ENCODE measurements at places on chromosomes 16 and 17.

DNA sequence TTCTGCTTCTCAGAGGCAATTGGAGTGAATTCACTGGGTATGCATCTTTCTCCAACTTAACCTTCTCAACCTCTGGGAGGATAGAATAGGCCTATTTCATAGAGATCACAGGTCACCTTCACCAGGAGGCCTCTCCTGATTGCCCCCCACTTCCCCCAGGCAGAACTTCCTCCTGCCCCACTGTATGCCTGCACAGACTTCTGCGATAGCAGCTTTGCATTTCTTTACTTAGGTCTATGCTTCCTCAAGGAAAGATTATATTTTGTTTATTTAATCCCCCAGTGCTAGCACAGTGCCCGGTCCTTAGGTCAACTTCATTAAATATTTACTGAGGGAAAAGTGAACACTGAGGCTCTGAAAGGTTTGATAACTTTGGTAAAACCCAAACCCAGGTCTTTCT is 19.9 kb downstream of the MYO18A start:
- DNase-seq: no peak

DNA sequence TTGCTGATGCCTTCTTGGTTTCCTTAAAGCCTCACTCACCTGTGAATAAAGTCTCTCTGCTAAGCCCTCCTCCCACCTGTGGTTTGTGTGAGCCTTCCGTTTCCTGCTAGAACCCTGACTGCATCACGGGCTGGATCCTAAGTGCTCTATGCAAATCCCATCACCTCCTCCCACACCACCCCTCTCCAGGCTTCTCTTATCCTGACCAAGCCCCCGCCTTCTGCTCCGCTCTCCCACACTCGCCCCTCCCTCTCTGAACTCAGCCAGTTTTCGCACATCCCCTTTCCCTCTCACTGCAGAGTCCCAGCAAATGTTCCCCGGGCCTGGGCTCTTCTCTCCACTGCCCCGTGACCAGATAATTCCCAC is 51.8 kb downstream of the PIMREG start:
- DNase-seq: no peak

- DNase-seq: no peak
Measured at GRCh38 chr17:4810696-4811290, 3.8 kb downstream of the PLD2 start.

- DNase-seq: no peak
Measured at GRCh38 chr17:75526555-75527270, 1.2 kb downstream of the LLGL2 start.

- DNase-seq: no peak
Measured at GRCh38 chr16:15502041-15502725, 67.8 kb downstream of the BMERB1 start.

- no peak for DNase-seq
Measured at GRCh38 chr17:65772989-65773388, 211.5 kb upstream of the AXIN2 start.

- no peak for DNase-seq
Measured at GRCh38 chr17:78661093-78661770, 84.0 kb upstream of the DNAH17 start.

GRCh38 chr17:18950346-18950745 is 1.6 kb upstream of the SLC5A10 start:
- no peak for DNase-seq

- DNase-seq: no peak
Measured at GRCh38 chr17:47223007-47223406, 13.9 kb downstream of the MYL4 start.

- peak; percentile 71 for DNase-seq
Measured at GRCh38 chr16:29007730-29008593, 23.1 kb downstream of the LAT start.

DNA sequence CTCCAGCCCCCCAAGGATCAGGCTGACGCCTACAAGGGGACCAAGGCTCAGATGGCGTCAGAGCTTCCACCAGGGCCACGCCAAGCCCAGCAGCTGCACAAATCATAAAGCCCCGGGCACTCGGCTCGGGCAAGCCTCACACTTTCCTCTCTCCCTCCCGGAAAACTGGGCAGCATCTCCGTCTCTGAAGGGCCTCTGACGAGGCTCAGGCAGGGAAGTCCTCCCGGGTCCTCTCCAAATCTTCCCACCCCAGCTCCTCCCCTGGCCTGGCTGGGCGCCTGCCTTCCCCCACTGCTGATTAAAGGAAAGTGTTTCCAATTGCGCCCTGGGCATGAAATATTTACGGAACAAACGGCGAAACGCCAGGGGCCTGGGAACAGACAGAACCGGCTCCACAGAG is 38.5 kb downstream of the PIEZO1 start:
- DNase-seq: no peak

- DNase-seq: no peak
Measured at GRCh38 chr16:24822542-24822941, 23.2 kb upstream of the SLC5A11 start.

- no peak for DNase-seq
Measured at GRCh38 chr16:63185235-63185780, 1149.1 kb upstream of the CDH8 start.

- no peak for DNase-seq
Measured at GRCh38 chr16:75251280-75252048, at the start of gene BCAR1. Gene BCAR1 (minus strand): TSS chr16:75251624. CDS start chr16:75251482, 142 bp downstream.

DNA sequence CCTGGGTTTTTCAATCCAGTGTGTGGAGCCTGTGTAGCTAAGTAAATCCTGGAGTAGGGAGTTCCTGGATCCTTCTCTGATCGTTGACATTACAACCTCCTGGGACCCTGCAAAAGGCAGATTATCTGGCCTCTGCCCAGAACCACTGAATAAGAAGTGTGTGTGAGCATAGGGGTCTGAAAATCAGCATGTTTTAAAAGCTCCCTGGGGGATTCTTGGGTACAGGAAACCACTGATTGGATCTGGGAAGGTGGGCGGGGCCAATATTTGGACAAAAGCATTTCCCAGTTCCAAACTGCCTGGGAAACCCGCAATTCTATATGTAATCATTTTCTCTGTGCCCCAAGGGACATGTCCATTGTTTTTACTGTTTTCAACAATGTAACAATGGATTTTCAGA is 27.2 kb upstream of the BEAN1 start:
- no peak for DNase-seq

- no peak for DNase-seq
Measured at GRCh38 chr17:30550512-30551273, 73.5 kb downstream of the GOSR1 start.

DNA sequence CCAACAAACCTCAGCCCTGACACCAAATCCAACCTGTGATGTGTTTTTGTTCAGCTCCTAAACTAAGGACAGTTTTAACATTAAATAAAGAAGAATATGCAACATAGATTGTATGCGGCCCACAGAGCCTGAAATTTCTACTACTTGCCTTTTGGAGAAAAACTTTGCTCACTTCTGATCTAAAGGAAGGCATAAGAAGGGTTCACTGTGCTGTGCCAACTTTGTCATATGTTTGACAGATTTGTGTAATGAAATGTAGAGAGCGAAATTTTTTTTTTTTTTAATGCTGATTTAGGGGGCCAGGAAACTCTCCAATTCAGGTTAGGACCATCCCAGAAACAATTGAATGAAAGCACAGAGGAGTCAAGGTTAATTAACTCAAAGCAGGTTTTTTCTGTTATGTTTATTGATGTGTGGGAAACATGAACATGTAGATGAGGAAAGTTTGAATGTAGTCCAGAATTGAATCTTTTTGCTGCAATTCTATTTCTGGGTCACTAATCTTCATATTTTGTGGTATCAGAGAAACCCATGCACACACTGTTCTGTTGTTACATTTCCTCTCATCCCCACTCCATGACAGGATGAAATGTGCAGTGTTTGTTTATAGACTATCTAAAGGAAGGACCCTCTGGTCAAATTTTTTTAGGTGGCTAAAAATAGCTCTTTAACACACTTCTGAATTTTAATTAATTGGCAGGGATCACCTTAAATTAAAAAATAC is 71.5 kb downstream of the TAOK1 start:
- DNase-seq: no peak

GRCh38 chr16:79932572-79932971 is 332.0 kb upstream of the MAF start:
- no peak for DNase-seq

- DNase-seq: no peak
Measured at GRCh38 chr17:61053469-61053868, 346.2 kb upstream of the TBX2 start.

DNA sequence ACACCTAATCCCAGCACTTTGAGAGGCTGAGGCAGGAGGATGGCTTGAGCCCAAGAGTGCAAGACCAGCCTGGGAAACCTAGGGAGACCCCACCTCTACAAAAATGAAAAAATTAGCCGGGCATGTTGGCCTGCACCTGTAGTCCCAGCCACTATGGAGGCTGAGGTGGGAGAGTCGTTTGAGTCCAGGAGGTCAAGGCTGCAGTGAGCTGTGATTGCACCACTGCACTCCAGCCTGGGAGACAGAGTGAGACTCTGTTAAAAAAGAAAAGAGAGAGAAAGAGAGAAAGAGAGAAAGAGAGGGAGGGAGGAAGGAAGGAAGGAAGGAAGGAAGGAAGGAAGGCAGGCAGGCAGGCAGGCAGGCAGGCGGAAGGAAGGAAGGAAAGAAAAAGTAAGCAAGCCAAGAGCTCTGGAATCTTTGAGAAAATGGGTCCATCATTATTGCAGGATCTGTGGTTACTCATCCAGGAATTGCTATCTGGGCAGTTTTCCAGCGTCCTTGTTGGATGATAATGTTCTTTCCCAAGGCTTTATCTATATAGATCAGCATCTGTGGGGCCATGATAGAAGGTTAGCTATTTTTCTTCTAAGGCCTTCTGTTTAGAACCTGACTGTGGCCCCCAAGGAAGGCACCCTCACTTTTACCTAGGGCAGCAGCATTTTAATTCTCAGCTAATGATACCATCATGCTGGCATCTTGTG is 533.2 kb upstream of the CDH5 start:
- no peak for DNase-seq

- no peak for DNase-seq
Measured at GRCh38 chr17:78572239-78573205, 4.7 kb downstream of the DNAH17 start.

GRCh38 chr16:10514369-10515055 is 65.9 kb downstream of the EMP2 start:
- peak; percentile 38 for DNase-seq

DNA sequence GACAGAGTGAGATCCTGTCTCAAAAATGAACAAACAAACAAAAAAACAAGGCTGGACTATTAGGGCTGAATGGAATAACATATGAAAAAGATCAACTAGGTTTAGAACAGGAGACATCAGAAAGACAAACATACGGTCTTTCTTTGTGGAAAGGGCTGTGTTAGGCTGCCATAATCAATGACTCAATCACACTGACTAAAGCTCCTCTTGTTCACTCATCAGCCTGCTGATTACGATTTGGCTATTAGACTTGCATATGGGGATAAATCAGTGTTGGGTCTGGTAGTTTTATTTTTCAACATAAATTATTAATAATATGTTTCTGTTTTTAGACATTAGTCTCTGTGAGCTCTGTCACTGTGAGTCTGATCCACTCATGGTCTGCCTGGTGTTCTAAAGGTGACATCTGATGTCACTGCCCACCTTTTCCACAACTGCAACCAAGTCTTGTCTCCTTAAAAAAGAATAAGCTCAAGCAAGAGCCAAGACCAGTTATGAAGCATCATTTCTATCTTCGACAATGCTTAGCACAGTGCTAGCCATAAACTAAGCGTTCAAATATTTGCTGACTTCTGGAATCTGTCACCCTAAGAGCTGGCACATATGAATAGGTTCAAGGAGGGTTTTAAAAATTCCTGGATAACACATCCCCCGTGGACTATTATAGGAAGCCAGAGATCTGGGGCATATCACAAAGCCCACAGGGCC is 10.2 kb downstream of the CFAP20 start:
- DNase-seq: no peak

DNA sequence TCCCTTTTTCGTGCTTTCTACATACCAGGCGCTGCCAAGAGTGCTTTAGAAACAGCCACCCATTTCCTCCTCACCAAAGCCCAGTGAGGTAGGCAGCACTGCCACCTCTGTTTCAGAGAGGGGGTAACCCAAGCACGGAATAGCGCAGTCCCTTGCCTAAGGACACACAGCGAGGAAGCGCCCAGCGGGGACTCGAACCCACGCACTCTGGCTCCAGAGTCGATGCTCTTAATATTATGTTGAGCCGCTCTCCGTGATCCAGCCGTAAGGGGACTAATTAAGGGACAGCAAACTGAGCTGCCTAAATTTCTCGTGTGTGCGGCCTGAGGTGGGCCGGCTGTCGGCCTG is 497 bp downstream of the CES1 start:
- DNase-seq: no peak

- no peak for DNase-seq
Measured at GRCh38 chr16:87828907-87829621, 40.2 kb downstream of the SLC7A5 start.

- DNase-seq: no peak
Measured at GRCh38 chr17:2275722-2276121, 27.9 kb downstream of the SMG6 start.

DNA sequence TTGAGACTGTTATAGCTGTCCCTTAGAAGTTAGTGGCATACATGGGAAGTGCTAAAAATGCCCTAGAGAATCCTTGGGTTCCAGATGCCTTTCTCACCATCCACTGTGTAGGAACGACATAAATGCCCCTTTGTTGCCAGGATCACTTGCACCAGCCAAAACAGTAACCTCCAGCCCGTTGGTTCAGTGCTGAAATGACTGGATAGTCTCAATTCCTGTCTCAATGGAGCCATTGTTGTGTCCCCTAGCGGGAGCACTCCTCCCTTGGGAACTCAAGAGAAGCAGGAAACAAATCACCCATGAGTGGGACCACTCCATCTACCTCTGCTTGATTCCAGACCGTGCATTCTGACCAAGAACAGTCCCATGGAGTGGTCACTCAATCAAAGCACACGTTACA is 23.1 kb downstream of the MPHOSPH6 start:
- DNase-seq: no peak

DNA sequence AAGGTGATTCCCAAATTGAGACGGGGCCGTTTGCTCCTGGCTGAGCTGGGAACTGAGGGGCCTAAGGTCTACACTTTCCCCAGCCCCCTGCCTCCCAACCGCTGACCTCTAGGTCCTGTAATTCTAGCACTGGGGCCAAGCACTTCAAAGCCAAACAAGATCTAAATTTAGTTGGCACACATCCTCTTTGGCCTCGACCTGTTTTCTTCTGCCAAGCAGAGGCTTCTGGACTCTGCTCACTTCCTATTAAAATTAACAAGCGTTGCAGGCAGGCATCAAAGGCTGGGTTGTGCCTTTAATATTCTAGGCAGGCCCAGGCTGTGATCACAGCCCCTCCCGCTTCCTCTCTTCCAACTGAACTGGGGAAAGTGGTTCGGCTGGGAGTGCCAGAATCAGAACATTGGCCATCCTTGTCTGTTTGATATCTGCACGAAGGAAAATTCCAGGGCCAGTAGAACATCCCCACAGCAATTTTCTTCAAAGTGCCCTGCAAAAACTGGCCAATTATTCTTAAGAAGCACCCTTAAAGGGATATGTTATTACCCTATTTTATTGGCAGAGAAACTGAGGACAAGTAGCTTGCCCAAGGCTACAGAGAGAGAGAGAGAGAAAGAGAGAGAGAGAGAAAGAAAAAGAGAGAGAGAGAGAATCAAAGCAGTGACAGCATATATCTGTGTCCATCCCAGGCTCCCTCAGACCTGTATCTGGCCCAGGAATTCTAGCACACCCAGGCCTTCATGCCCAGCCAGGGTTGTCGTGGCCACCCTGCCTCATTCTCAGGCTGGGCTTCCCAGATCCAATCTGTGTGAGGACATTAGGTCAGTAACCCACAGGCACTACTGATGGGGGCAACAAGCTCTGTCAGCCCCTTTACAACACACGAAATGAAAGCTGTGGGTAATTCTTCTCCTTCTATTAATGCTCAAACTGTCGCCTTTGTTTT is 12.8 kb upstream of the MT4 start:
- no peak for DNase-seq

Measured in activated gamma-delta T cell treated with Interleukin-2 at 50 U/mL for 16 hours (primary cell).